ENCODE measurements at places on chromosomes 5 and 9.

- DNase-seq, result no peak
These were observed 22.0 kb upstream of the TEK start for GRCh38 chr9:27086818-27087680.

- DNase-seq, result no peak
These were observed 338.7 kb downstream of the NPR3 start for GRCh38 chr5:33049842-33050241.

DNA sequence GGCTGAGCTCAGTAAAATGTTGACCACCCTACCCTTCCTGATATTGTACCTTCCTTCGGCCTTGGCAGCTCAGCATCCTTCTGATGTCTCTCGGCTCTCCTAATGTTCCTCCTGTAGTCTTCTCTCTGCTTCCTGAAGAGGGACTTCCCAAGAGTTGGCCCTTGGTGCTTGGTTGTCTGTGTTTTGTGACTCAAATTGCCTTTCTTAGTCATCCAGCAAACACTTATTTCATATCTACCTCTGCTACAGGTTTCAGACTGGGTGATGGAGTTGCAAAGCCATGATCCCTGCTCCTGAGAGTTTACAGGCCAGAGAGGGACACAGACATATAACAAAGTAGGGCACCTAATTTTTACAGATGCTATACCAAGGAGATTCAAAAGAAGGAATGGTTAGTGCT lies 70.1 kb downstream of the SV2C start:
- no peak for DNase-seq

GRCh38 chr9:19156026-19156474 lies 28.8 kb upstream of the PLIN2 start:
- no peak for DNase-seq

- no peak for DNase-seq
These were observed 289.7 kb downstream of the FBXL7 start for GRCh38 chr5:15789642-15790041.

- no peak for DNase-seq
These were observed 104.0 kb downstream of the PLCXD3 start for GRCh38 chr5:41406424-41406823.

GRCh38 chr5:139212486-139212885 lies 14.3 kb upstream of the SIL1 start:
- no peak for DNase-seq

DNA sequence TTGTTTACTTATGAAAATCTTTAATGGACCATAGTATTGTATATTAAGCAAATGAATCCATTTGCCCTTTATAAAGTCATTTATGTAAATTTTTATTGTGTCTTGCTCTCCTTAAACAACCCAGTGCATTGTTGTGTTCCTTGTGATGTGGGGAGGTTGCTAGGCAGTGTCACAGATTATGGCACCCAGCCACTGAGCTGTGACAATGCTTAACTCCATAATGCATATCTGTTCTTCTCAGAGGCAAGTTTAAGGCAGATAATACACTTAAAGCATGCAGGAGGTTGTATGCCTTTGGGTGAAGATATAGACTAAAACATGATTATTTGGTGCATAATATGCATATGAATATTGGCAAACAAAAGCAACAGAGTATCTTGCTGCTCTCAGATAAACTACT lies 269.6 kb upstream of the RIOK2 start:
- DNase-seq, result no peak

DNA sequence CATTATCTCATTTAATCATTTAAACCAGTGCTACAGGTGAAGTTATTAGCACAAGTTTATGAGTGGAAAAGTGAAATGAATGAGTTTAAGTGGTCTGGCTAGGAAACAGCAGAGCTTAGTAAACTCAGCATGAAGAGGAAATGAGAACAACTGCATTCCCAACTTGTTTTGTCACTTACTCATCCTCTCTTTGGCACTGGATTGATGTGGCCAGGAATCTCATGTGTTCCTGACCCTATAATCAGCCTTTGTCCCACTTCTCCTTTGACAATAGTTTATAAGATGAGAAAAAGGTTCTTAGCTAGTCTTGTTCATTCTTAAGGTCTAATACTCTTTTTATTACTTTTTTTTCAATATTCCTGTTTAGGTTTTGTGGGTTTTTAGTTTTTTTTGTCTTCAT lies 559.2 kb upstream of the TLE4 start:
- no peak for DNase-seq

DNA sequence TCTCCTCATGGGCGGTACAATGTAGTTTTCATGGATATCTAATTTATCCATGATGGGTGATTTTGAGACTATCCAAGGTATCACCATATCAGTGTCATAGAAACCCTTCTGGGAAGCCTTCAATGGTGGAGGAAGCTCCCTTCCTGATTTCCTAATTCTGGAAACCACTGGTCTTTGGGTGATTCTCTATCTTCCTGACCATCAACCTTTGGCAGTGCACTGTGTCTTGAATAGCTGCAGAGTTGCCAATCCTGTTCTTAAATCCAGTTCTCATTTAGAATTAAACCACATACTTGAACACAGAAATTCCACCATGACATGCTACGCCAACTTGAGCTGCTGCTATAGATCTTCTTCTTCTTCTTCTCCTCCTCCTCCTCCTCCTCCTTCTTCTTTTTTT lies 161.7 kb upstream of the KLF9 start:
- no peak for DNase-seq

GRCh38 chr9:128636024-128636390 lies 20.6 kb downstream of the DYNC2I2 start:
- no peak for DNase-seq

DNA sequence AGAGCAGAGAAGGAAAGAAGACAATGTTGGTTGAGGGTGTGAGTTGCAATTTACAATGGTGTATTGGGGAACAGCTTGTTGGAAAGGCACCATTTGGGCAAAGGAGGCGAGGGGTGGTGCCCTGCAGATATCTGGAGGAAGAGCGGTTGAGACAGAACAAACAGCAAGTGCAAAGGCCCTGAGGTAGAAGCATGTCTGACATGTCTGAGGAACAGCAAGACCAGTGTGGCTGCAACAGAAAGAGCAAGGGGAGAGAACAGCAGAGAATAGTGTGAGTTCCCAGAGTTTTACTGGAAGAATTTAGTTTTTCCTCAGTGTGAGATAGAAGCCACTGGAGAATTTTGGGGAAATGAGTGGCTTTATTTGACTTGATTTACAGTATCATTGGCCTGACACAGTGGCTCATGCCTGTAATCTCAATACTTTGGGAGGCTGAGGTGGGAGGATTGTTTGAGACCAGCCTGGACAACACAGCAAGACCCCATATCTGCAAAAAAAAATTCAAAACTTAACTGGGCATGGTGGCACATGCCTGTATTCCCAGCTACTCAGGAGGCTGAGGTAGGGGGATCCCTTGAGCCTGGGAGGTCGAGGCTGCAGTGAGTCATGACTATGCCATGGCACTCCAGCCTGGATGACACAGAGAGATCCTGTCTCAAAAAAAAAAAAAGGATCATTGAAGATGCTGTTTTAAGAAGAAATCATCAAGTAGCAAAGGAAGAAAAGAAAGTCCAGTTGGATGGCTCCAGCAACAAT lies 13.6 kb downstream of the CMBL start:
- no peak for DNase-seq

DNA sequence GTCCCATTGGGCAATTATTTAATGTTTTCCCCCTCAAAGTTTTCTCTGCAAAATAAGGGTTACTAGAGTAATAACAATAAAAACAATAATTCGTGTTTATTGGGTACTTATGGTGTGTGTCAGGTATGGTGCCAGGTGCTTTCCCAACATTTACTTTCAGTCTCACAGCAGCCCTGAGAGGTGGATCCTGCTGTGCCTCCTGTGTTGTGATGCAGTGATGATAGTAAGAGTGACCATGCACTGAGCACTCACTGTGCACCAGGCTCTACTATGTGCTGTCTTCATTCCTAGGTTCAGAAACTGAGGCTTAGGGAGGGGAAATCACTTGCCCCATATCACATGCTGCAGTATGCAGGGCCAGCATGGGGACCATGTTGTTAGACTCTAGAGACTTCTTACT lies 15.5 kb downstream of the OTULINL start:
- no peak for DNase-seq

- DNase-seq, result peak; percentile 80
These were observed 163.9 kb downstream of the CEMIP2 start for GRCh38 chr9:71604197-71605063.

DNA sequence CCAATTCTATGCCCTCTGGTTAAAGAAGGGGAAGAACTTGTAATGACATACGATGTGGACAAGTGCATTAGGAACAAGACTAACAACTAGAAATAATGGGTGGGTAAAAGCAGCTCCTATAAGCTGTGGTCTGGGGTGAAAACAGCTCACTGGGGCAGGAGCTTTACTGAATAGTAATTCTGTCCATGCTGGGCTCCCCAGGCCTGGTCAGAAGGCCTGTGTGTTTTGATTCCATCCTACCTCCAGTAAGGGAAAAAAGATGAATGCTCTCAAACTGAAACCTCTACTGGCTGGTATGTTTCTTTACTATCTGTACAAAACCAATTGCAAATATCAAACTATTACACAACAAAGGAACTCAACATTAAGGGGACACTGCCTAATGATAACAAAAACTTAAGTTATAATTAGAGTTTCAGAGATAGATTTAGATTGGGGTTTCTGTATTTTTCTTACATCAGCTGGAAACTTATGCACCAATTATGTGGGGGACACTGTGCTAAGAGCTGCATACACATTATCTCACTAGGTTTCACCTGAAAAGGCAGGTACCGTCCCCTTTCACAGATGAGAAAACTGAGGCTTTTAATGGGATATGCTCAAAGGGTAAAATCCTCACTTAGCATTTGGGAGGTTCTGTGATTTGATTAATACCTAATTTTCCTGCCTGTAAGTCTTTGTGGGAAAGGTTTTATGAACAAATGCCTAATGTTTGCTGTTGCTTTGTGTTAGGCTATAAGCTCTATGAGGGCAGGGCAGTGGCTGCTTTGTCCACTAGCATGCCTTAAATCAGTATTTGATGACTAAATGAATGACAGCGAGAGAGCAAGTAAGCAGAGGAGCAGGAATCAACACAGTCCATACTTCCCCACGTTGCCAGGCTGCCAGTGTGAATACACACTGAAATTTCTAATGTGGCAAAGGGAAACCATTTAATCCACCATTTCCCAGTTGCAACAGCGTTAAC lies 53.6 kb downstream of the ELL2 start:
- no peak for DNase-seq

DNA sequence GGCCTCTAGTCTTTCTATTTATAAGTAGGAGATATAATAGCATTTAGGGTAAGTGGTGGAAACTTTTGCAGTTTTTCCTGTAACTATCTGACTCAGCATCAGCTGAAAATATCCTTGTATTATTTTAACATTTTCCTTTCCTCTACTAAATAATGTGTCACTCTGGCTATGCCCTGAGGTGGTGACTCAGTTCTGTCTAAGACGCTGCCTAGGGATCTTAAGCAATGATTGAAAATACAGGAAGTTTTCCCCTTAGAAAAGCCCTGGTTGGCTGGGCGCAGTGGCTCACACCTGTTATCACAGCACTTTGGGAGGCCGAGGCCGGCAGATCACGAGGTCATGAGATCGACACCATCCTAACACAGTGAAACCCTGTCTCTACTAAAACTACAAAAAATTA lies 9.3 kb upstream of the EDIL3 start:
- no peak for DNase-seq

DNA sequence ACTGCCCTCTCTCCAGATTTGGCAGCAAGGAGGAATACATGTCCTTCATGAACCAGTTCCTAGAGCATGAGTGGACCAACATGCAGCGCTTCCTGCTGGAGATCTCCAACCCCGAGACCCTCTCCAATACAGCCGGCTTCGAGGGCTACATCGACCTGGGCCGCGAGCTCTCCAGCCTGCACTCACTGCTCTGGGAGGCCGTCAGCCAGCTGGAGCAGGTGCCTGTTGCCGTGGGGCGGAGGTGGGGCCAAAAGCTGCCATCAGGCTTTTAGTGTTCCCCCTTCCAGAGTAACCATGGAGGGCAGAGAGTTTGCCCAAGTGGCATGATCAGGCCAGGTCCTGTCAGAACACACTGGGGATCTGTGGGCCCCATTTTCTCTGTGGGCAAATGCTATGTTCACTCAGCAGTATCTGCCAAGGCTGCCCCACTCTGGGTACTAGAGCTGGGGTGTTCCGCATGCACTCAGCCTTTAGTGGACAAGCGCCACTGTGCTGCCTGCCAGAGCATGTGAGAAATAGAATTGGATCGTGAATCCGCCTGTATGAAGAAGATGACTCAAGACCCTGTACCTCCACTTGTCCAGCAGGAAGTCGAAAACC lies 117.1 kb downstream of the DAB2IP start:
- no peak for DNase-seq

- DNase-seq, result no peak
These were observed 17.3 kb downstream of the CHD1 start for GRCh38 chr5:98911280-98912040.

- no peak for DNase-seq
These were observed 8.1 kb upstream of the ROR2 start for GRCh38 chr9:91958174-91958573.

DNA sequence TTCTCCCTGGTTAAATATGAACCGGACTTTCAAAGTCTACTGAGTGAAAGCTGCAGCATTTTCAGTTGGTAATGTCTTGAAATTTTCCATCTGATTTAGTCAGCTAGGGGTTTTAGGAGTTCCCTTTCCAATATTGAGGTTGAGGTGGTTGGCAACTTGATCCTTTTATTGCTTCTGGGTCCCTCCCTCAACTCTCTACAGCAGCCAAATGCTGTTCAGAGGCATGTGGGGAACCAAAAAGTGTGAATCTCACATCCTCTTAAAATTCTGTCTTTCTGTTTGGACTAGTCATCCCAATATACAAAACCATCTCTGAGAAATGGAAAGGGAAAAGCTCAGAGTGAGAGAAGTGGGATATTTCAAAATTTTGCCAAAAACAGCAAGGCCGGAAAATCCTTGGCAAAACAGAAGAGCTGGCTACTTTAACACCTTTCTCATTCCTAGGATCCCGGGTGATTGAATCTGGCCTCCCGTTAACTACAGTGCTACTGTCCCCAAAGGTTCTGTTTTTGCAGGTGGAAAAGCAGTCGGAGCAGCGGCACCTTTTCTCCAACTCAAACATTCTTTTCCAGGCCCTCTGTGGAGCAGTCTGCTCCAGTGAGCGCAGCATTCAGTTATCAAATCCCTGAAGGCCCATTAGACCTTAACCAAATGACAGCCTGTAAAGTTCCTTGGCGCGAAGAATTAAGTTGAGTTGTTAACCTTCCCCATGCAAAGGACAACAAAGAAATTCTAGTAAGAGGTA lies 345.9 kb upstream of the NUDT12 start:
- no peak for DNase-seq

- no peak for DNase-seq
These were observed 595.0 kb downstream of the CDH12 start for GRCh38 chr5:22258139-22258538.

DNA sequence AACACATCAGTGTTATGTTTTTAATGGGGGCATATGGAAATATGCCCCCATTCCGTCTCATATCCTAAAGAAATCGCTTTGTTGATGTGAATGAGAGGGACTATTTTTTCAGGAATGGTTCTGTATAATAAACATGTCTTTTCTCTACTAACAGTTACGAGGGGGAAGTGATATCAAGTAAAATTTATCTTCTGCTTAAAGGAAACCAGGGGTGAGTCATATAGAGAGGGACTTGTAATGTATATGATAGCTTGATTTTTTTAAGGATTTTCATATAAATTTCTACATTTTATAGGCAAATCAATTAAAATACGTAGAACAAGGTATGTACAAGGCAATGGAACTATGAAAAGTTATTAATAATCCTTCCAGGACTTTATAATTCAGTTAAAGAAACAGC lies 207.1 kb downstream of the SEMA5A start:
- DNase-seq, result no peak

All from CD4-positive, alpha-beta T cell treated with Interleukin-1 beta for 1 hour (primary cell).